T-helper 1 cell (primary cell): ENCODE measurements at places on chromosomes 1 and 21.

GRCh38 chr1:213186168-213186567, 135.1 kb downstream of the RPS6KC1 start:
- no peak for DNase-seq

DNA sequence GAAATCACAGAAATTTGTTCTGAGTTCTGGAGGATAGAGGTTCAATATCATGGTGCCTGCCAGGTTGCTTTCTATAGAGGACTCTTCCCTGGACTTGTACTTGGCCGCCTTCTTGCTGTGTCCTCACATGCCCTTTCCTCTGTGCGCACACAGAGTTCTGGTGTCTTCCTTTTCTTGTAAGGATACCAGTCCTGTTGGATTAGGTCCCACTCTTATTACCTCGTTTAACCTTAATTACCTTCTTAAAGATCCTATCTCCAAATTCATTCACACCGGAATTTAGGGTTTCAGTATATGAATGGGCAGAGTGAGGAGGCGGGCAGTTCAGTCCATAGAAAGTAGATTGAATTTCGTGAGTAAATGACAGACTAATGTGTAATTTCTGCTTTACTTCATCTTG, 413.9 kb downstream of the NCAM2 start:
- no peak for DNase-seq

GRCh38 chr1:117814856-117815797, 114.3 kb downstream of the GDAP2 start:
- no peak for DNase-seq

- no peak for DNase-seq
These were observed 27.1 kb upstream of the LRRC38 start for GRCh38 chr1:13540866-13541265.

GRCh38 chr1:221334062-221334461, 407.8 kb downstream of the DUSP10 start:
- DNase-seq: no peak

GRCh38 chr1:44208226-44208625, 5.0 kb upstream of the DMAP1 start:
- DNase-seq: no peak

- no peak for DNase-seq
These were observed 94.5 kb downstream of the DNTTIP2 start for GRCh38 chr1:93784538-93784937.

DNA sequence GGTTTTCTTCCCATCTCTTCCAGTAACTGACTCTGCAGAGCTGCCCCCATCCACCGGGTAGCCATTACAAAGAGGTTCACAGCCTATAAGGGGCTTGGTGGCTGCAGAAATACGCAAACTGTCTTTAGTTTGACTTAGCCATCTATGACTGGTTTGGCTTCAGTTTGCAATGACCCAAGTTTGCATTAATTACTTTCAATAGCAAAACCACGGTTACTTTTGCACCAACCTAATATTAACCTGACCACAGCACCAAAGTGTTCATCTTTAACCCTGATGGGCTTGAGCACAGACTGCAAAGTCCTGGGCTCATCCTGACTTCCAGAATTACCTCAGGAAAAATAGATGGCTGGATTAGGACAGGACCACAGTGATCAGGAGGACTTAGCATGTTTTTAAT, 2.2 kb upstream of the HAO2 start:
- no peak for DNase-seq

DNA sequence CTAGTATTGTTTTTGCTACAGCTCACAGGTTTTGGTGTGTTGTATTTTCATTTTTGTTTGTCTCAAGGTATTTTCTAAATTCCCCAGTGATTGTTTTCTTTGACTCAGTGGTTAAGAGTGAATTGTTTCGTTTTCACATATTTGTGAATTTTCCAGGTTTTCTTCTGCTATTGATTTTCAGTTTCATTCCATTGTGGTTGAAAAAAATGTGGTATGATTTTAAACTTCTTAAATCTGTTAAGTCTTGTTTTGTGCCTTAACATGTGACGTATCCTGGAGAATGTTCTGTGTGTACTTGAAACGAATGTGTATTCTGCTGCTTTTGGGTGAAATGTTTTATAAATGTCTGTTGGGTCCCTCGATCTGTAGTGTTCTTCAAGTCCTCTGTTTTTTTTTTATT, 117.9 kb downstream of the KIF26B start:
- no peak for DNase-seq

GRCh38 chr1:18794051-18794450, 65.4 kb downstream of the TAS1R2 start:
- no peak for DNase-seq

DNA sequence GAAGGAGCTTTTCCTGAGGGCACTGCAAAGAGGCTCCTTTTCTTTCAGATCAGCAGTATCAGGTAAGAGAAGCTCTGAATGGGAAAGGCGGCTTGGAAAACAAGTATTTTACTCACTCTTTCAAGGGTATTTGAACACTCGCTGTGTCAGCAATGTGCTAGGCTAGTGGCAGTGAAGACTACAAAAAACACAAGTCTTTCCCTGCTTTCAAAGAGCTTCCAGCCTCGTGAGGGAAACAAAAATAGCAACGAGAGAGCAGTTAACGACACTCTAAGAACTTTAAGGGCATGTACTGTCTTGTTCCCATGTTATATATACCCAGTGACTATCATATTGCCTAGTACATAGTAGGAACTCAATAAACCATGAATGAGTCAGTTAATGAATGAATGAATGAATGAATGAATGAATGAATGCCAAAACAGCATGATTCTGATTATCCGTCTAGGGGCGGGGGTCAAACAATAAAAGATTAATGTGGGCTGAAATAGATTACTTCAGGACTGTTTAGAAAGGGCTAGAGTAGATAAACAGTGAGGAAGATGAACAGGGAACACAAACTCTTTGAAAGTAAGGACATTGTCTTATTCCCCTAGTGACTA, 14.2 kb upstream of the MCOLN3 start:
- no peak for DNase-seq

- no peak for DNase-seq
These were observed 50.6 kb downstream of the DUSP10 start for GRCh38 chr1:221691261-221691660.

- DNase-seq: no peak
These were observed 268.5 kb downstream of the KCNJ6 start for GRCh38 chr21:37647781-37648180.

DNA sequence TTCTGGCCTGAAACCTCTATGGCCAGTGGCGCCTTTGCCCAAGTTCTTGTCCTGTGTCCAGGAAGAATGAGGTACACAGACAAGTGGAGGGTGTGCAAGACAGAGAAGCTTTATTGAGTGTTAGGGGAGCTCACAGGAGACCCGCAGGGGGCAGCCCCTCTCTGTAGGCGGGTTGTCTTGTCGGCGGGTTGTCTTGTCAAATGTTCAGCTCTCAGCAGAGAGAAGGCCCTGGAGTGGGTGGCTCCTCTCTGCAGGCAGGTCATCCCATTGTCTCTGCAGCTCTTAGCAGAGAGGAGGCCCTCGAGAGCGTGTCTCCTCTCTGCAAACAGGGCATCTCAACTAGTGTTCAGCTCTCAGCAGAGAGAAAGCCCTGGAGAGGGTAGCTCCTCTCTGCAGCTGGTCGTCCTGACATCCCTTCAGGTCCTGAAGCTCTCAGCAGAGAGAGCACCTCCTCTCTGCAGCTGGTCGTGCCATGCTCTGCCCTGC, 11.0 kb downstream of the COL6A2 start:
- DNase-seq: no peak

- DNase-seq: peak; percentile 48
These were observed 2.5 kb upstream of the TRAPPC3 start for GRCh38 chr1:36151845-36152203.

GRCh38 chr1:22508991-22509390, 54.3 kb upstream of the EPHA8 start:
- DNase-seq: no peak

DNA sequence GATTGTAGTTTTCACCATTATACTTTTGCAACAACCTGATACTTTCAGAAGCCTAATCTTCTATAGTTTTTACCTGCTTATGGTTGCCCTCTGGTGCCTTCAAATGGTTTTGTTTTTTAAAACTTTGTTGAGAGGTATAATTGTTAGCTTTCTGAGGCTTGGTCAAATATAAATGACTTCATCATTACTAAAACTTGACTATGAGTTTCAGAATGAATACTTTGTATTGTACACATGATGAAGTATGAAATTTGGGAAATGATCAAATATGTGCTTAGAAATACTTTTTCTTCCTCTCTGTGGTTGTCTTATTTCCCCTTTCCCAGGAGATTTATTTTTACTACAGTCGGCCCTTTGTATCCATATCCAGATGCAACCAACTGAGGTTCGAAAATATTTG, 151.8 kb upstream of the B3GALT2 start:
- no peak for DNase-seq

GRCh38 chr1:206693592-206693991, 8.9 kb downstream of the MAPKAPK2 start:
- no peak for DNase-seq

DNA sequence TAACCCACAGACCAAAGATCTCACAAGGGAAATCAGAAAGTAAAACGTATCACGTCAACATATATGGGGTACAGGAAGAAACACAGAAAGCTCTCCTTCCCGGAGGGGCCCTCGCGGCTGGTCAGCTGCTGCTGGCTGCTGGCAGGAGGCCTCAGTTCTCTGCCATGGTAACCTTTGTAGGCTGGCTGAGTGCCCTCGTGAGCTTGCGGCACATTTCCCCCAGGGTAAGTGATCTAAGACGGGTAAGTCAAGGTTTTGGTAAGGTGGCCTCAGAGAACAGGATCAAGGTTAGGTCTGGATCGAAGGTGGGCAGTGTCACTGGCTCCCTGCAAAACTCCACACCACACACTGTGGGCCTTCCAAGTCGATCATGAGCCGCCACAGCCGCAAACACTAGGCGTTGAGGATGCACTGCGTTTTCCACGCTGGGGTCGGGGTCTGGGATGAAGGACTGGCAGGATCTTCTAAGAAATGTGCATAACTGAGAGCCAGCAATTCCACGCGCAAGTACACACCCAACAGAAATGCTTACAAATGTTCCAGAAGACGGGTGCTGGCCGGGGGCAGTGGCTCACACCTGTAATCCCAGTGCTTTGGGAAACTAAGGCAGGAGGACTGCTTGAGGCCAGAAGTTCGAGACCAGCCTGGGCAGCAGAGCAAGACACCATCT, 33.9 kb downstream of the WDR4 start:
- DNase-seq: no peak

GRCh38 chr1:154912755-154913154, 23.8 kb downstream of the PMVK start:
- DNase-seq: no peak

- DNase-seq: no peak
These were observed 19.4 kb downstream of the EXTL2 start for GRCh38 chr1:100875228-100875627.

DNA sequence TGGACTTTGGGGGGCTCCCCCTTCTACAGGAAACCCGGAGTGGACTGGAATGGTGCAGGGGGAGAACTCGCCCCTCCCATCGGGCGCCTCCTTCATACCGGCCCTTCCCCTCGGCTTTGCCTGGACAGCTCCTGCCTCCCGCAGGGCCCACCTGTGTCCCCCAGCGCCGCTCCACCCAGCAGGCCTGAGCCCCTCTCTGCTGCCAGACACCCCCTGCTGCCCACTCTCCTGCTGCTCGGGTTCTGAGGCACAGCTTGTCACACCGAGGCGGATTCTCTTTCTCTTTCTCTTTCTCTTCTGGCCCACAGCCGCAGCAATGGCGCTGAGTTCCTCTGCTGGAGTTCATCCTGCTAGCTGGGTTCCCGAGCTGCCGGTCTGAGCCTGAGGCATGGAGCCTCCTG, at the start of gene TNFRSF14:
Gene TNFRSF14, plus strand, starts transcription at position 95 of the 401 bp plus-strand sequence. Its CDS starts 294 bp downstream, at position 389.
- DNase-seq: peak; percentile 64

DNA sequence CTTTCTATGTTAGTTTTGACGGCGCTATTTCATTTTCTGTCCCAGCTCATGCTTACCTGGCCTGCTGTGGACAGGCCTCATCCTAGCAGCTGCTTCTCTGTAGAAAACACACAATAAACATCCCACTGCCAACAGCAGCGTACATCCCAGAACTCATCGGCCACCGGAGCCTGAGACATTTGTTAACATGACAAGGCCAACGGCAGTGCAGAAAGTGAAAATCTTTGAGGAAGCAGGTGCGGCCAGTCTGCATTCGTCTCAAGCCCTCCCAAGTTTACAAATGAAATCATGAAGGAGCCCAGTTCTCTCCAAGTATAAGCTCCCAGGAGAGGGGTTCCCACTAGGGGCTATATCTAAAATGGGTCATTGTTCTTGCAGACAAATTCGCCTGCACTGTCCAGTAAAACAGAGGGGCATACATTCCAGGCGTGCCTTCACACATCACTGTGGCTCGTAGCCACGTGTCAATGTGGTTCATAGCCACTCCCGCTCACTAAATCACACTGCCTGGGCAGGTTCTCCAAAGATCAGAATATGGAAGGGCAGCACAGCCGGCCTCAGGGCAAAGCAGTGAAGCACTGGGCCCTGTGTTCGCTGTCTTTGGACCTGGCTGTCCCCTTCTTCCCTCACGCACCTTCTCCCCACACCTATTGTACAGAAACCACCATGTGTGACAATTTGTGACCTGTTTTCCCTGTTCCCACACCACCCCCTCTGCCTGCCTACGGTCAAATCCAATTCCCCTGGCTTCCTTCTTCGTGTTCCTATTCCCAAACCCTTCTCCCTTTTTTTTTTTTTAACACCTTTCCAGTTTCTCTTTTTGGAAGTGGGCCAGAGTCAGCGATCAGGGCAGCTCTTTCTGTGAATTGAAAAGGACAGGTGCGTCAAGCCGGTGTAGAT, 27.0 kb upstream of the ABCG1 start:
- DNase-seq: no peak

- no peak for DNase-seq
These were observed 20.9 kb downstream of the SLC26A9 start for GRCh38 chr1:205922314-205922713.

DNA sequence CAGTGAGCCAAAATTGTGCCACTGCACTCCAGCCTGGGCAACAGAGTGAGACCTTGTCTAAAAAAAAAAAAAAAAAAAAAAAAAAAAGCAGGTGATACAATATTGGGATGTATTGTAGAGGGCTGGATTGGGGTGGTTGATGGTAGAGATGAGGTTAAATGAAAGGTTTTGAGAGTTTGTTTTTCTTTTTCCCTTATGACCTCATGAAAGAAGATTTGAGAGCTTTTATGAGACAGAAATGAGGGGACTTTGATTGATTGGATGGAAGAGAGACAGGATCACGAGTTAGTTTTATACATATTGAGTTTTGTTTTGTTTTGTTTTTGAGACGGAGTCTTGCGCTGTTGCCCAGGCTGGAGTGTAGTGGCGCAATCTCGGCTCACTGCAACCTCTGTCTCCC, 27.1 kb downstream of the OSBPL9 start:
- DNase-seq: no peak

DNA sequence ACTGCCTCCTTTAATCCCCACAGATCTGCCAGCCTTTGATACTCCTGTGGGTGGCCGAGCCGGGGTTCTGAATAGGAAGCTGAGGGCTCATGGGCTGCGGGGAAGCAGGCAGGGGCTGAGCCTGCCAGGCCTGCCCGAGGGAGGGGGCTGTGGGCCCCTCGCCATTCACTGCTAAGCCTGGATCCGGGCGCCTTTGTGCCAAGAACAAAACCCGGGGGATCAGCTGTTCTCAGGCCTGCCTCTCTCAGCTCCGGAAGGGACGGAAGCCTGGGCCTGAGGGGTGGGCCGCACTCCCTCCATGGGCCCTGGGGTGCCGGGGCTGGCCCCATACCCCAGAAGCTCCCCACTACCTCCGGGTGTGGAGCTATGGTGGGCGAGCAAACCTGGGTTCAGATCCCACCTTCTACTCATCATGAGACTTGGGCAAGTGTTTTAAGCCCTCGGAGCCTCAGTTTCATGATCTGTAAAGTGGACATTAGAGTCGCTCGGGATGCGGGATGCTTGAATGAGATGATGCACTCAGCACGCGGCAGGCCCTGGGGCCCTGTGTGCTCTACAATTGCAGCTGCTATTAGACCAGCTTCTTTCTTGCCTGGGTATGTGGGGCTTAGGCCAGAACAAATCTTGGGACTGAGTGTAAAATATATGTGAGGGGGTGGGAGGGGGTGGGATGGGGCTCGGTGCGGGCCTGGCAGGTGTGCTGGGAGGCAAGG, 19.2 kb upstream of the EPHA2 start:
- DNase-seq: no peak
